ENCODE measurements at places on chromosomes 16 and 17.

- no peak overlapping the region for H3K4me3 ChIP-seq
- peak overlapping the region; percentile 30 for H3K27ac ChIP-seq
- no peak for DNase-seq
- no peaks in the 10 kb centered on the region for H3K27me3 ChIP-seq
- H3K4me1 ChIP-seq: peaks cover 25% of the 10 kb centered on the region
- H3K36me3 ChIP-seq: no peaks in the 10 kb centered on the region
Observed at GRCh38 chr16:1094124-1094479, 1.9 kb downstream of the C1QTNF8 start.

- H3K27me3 ChIP-seq: no peaks in the 10 kb centered on the region
- H3K27ac ChIP-seq: no peak overlapping the region
- H3K4me1 ChIP-seq: peaks cover 3% of the 10 kb centered on the region
- DNase-seq: no peak
- no peak overlapping the region for H3K4me3 ChIP-seq
- peaks cover 6% of the 10 kb centered on the region for H3K36me3 ChIP-seq
Observed at GRCh38 chr16:56749672-56750491, 20.0 kb downstream of the NUP93 start.

DNA sequence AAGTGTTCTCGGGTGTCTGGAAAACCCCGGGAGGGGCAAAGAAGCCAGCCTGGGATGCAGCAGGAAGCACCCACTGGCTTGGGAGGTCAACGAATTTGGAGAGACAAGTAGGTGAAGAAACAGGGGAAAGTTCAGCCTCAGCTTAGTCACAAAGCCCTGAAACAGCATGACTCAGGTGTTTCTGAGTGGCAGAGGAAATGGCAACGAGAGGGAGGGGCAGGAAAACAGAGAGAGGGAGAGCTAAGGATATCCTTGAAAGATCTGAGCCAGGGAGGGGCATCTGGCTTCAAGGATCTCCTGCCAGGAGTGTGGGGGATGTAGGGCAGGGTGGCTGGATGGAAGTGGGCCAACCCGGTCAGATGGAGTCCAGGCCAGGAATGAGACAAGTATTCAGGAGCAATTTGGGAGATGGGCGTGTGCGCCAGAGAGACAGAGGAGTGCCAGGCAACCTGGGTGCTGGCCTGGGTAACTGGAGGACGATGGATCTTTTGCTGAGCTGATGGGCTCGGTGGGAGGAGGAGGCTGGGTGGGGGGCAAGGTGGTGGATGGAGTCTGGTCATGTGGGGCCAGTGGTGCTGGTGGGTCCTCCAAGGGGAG lies 27.2 kb downstream of the ABCC3 start:
- H3K4me3 ChIP-seq: no peak overlapping the region
- H3K27ac ChIP-seq: no peak overlapping the region
- no peaks in the 10 kb centered on the region for H3K27me3 ChIP-seq
- peaks cover 3% of the 10 kb centered on the region for H3K4me1 ChIP-seq
- DNase-seq: no peak

DNA sequence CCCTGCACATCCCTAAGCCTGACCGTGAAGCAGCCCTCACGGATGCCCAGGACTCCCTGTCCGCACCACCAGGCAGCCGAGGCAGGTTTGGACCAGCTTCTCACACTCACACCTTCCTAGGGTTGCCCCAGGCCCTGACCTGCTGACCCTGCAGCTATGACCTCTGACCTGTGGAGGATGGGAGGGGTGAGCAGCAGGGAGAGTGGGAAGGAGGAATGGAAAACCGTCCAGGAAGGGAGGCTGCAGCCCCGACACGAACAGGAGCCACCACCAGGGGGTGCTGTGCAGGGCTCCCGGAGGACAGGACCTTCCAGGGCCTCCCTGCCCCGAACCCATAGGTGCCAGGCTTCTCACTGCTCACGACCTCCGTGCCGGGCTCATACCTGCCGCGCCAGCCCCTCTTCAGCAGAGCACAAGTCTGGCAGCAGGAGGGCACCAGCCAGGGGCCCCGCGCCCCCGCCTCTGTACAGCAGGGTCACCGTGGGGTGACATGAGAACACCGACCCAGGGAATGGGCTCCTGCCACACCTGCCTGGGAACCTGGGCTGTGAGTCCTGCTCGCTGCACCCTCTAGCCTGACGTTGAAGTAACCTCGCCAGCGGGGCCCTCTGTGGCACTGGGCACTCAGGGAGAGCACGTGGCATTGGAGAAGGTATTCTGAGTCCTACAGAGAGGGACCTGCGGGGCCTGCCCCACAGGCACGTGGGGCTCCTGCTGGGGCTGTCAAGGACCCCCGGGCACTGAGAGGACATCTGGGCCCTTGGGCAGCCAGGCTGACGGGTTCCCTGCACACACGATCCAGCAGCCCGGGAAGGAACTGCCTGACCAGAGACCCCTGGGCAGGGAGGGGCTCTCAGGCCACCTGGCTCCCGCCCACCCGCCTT lies 37.6 kb downstream of the CTU2 start:
- no peaks in the 10 kb centered on the region for H3K27me3 ChIP-seq
- no peak overlapping the region for H3K27ac ChIP-seq
- H3K36me3 ChIP-seq: no peaks in the 10 kb centered on the region
- peak; percentile 71 for DNase-seq

DNA sequence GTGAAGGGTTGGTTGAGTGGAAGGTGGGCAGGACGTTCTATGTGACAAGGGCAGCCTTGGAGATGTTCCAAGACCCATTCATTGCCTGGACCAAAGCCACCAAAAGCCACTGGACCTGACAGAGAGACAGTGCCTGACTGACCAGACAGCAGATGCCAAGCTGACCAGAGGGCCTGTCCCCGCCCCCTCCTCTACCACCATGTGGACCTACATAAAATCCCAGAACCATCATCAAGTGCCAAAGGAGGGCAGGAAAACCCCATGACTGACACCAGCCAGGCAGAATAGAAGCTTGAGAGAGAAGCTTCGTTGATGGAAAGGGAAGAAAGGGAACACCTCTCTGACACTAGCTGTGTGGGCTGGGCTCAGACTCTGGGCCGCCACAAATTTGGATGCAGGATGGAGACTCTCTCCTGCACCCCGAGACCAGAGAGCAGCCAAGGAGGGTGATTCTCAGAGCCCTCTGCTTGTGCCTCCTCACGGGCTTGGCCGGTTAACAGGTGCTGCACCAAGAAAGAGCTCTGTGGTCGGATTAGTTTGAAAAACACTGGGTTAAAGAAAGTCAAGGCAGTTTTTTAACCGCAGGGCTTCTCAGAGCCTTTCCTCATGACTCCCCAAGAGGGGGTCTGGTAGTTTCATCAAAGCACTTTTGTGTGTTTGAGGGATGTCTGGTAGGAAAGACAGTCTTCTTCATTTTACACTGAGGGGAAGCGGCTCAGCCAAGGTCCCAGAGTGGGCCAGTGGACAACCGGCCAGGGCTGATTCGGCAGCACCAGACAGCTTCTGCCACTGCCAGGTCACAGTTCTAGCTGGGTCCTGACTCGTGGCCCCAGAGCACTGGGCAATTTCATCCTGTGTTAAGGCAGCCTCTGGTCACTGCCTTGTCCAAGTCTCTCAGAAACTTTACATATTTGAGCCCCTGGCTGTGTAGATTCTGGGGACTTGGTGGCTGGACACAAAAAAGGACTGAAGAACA lies 1.7 kb downstream of the TNFRSF13B start:
- H3K36me3 ChIP-seq: no peaks in the 10 kb centered on the region
- no peak for DNase-seq
- H3K4me3 ChIP-seq: no peak overlapping the region
- peaks cover 2% of the 10 kb centered on the region for H3K4me1 ChIP-seq
- H3K27me3 ChIP-seq: no peaks in the 10 kb centered on the region
- no peak overlapping the region for H3K27ac ChIP-seq

DNA sequence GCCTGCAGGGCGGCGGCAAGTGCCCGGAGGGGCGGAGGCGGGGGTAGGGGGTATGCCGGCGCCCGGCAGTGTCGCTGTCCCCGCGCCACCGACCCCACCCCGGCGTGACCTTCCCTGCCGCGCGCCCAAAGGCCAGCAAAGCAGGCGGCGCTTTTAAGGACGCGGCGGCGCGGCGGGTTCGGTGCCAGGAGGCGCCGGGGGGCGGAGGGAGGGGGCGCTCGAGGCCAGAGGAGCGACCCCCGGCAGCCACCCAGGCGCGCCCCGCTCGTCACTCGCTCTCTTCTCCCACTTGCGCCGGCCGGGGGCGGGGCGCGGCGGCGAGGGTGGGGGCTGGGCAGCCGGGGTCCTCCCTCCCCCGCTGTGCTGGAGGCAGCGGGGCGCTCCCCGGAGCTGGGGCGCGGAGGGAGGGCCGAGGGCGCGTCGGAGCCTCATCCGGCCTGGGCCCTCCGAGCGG lies 8.6 kb upstream of the BAHCC1 start:
- DNase-seq: no peak
- H3K27ac ChIP-seq: no peak overlapping the region
- H3K4me1 ChIP-seq: peaks cover 46% of the 10 kb centered on the region
- peak overlapping the region; percentile 78 for H3K4me3 ChIP-seq

DNA sequence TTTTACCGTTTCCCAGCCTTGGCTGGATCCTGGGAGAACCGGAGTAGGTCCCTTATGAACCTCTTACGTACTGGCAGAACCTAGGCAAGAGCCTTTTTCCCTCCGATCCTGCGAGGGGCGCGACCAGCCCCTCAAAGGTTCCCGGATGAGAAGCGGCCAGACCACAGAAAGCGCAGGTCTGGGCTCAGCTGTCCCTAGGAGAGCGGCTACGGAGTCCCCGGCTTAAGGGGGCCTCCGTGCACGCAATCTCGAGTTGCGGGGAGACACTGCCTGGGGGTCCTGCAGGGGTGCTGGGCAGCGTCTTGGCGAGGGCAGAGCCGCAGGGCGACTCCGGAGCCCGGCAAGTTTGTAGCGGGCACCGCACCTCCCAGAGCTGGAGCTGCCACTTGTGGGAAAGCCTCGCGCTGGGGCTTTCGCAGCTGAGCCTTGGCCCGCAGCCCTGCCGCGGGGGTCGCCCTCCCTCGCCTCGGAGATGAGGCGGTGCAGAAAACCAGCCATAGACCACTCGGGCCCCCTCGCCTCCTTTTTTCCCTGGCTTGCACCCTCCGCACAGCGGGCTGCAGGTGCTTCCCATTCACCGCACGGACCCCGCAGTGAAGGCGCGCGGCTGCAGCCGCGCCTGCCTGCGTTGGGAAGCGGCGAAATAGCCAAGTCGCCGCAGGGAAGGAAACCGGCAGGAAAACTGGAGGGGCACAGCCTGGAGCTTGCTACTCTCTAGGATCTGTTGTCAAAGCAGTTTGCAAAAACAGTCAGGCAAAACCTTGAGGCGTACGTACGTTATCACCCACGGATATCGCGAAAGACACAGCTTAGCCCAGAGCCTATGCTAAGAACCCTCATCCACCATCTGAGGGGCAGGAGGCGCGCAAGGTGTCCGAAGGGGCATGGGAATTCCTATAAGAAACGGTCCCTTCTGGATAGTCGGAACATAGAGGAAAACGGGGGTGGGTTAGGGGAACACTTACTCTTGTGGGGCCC lies 834 bp downstream of the CDH8 start:
- peaks cover 28% of the 10 kb centered on the region for H3K4me1 ChIP-seq
- peak overlapping the region; percentile 14 for H3K27ac ChIP-seq
- H3K4me3 ChIP-seq: peak overlapping the region; percentile 88
- no peaks in the 10 kb centered on the region for H3K27me3 ChIP-seq
- H3K36me3 ChIP-seq: no peaks in the 10 kb centered on the region

DNA sequence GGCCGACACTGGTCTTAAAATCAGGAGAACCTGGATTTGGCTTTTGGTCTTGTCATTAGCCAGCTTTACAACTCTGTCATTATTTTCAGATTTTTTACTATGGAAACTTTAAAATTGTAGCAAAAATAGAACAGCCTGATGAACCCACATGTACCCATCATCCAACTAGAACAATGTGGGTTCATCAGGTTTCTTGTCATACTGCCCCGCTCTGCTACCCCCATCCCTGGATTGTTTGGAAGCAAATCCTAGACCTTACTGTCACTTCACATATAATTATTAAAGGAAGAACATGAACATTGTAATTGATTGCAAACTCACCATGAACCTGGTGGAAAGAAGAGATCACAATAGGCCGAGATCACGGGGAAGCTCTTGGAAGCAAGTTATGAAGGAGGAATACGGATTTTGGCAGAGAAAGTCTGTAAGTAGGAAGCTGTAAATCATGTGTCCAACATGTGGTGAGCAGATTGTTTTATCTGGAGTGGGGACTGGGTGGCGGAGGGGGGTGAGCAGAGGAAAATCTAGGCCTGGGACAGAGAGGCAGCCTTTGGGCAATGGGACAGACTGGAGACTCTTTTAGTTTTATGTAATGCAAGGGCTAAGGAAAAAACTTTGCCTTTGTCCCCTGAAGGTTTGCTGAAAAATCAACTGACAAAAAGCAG lies 67.0 kb downstream of the PITPNC1 start:
- no peak for DNase-seq
- no peaks in the 10 kb centered on the region for H3K36me3 ChIP-seq

DNA sequence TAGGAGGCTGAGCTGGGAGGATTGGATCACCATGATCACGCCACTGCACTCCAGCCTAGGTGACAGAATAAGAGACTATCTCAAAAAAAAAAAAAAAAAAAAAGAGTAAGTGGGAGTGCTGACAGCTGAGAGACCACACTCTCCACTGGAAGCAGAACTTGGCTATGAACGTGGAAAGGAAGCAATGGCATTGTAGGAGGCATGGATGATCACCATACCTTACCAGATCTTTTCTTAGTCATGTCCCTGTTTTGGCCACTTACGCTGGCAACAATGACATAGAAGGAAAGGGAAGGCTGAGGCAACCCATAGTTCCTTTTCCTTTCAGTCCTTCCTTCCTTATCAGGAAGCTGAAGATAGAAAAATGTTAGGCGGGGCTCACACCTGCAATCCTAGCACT lies 3.7 kb upstream of the ATP1B2 start:
- H3K4me1 ChIP-seq: peaks cover 4% of the 10 kb centered on the region
- H3K27me3 ChIP-seq: no peaks in the 10 kb centered on the region
- no peak overlapping the region for H3K27ac ChIP-seq
- DNase-seq: no peak
- H3K36me3 ChIP-seq: no peaks in the 10 kb centered on the region
